OCI-LY7 (cell line): ENCODE measurements at places on chromosomes 7 and 10. TPM values are rescaled to one million over a fixed set of nuclear protein-coding genes. Genes with fewer than 3 reads are reported as not detected.

GRCh38 chr10:93199191-93199751, 125.6 kb downstream of the CYP26A1 start:
- DNase-seq: no peak

- no peak for DNase-seq
Observed at GRCh38 chr7:103996017-103996551, 6.6 kb upstream of the RELN start.

- DNase-seq: no peak
Observed at GRCh38 chr7:142584765-142585164, 164.5 kb upstream of the PRSS1 start.

- no peak for DNase-seq
Observed at GRCh38 chr10:130026670-130027456, 62.8 kb upstream of the EBF3 start.

DNA sequence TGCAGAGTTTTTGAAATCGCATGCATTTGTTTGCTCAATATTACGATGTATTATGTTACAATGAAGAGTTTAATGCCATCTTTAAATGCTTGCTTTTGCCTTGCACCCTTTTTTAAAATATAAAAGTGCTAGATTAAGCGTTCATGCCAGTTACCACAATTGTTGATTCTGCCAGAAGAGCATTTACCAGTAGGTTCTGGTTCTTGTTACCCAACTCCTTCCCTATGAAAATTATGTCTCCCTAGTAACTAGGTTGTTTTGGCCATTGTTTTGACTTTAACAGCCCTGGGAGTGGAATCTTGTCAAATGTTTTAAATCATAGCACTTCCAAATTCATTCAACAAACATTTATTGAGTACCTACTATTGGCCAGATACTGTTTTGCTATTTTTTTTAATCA, 32.8 kb upstream of the CDK14 start:
- no peak for DNase-seq

GRCh38 chr7:13639396-13639795, 350.1 kb downstream of the ETV1 start:
- no peak for DNase-seq

DNA sequence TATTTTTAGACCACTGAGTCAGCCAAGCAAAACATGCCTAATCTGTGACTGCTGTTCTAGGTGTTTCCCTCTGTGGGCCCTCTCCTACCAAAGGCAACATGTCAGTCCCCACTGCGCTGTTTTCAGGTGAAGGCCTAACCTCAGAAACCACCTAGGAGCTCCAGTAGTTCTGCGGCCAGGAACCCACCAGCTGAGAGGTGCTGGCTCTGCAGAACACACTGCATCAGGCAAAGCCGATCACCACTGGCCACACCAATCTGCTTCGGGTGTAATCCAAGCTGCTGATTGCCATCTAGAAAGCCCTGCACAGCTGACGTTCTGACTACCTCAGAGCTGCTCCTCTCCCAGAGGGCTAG, 14.9 kb downstream of the CAMK2G start:
- no peak for DNase-seq

GRCh38 chr10:133236401-133237240, 1.0 kb upstream of the VENTX start:
- DNase-seq: no peak

DNA sequence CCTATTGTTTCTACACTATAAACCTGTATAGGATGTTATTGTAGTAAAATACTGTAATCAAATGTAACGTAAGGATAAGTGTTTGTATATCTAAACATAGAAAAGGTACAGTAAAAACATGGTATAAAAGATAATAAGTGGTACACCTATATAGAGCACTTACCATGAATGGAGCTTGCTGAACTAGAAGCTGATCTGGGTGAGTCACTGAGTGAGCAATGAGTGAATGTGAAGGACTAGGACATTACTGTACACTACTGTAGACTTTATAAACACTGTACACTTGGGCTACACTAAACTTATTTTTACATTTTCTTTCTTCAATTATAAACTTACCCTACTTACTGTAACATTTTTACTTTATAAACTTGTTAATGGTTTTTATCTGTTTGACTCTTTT, 732.9 kb upstream of the LRRN3 start:
- DNase-seq: no peak

DNA sequence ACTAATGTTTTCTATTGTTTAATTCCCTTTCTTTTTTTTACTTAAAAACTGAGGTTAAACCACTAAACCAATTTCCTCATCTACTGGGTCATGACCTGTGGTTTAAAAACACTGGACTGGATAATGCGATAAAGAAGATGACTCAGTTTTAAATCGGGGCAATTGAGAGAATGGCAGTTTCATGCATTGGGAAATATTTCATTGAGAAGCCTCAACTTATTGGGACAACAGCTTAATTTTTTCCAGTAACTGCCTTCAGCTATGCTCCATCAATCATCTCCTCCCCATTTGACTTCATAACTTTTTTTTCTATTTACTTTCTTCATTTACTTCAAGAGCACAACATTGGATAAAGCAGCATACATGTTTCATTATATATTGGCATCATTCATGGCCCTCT, 61.8 kb upstream of the MET start:
- no peak for DNase-seq

- DNase-seq: no peak
Observed at GRCh38 chr10:80455461-80456349, 1.6 kb downstream of the TSPAN14 start.

DNA sequence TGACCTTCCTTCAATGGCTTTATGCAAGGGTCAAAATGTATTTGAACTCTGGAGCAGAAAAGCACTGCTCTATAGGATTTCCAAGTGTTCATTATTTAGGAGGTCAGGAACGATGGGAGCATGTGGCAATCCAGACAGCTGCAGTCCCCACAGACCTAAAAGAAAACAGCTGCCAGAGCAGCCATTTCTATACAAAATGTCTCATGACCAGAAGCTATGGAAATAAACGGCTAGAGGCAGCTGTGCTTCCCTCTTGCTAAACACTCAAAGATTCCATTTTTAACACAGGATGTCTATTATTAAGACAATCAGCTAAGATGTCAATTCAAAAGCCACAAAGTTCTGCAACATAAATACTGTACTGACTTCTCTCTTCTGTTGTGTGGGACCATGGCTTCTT, 879.1 kb upstream of the C7orf33 start:
- no peak for DNase-seq

GRCh38 chr7:128881458-128882125, 18.9 kb downstream of the ATP6V1F start:
- no peak for DNase-seq

- no peak for DNase-seq
Observed at GRCh38 chr7:36638140-36638539, 86.2 kb downstream of the AOAH start.

GRCh38 chr10:12656518-12657142, 307.3 kb downstream of the CAMK1D start:
- DNase-seq: peak; percentile 72

- DNase-seq: no peak
Observed at GRCh38 chr7:50393076-50393475, 57.1 kb downstream of the FIGNL1 start.

DNA sequence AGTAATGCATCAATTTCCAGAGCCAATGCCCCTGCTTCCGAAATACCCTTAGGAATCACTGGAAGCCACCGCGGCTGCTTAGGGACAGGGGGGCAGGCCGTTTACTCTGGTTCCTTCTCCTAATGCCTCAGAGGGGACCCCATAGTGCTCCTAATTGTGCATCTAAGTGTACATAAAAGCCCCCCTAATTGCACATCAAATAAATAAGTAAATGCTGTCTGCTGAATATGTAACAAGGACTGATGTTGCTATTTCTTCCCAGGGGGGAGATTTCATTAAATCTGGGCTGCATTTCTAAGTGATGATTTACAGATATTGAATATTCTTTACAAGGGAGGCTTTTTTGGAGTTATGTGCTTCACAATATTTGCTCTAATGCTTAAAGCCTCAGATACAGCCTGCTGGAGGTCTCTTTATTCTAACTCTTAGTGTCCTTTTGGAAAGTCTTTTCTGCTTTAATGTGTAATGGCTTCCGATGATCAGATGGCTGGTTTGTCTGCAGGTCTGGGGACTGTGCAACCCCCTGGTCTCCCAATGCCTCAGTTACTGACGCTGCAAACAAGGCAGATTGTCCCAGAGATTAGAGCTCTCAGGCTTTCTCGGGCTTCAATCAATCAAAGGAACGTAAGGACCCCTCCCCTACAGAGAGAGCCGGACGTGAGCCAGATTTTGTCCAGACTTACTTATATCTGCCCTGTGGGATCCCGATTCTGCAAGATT, 143.0 kb downstream of the PRPF18 start:
- no peak for DNase-seq

DNA sequence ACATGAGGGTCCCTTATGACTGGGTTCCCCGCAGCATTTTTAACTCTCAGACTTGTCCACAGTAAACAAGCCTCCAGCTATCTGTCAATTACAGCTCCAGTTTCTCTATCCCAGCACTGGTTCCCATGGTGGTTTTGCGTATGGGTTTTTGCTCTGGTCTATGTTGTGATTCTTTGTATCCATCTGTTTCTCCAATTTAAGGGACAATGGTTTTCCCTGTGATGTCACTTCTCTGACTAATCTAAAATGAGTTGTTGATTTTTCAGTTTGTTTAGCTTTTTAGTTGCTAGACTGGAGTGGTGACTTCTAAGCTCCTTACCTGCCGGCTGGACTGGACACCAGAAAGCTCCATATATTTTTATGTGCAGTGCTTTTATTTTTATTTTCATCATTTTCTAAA, 303.7 kb downstream of the INHBA start:
- no peak for DNase-seq

GRCh38 chr10:130361351-130362105, 225.3 kb downstream of the GLRX3 start:
- no peak for DNase-seq

DNA sequence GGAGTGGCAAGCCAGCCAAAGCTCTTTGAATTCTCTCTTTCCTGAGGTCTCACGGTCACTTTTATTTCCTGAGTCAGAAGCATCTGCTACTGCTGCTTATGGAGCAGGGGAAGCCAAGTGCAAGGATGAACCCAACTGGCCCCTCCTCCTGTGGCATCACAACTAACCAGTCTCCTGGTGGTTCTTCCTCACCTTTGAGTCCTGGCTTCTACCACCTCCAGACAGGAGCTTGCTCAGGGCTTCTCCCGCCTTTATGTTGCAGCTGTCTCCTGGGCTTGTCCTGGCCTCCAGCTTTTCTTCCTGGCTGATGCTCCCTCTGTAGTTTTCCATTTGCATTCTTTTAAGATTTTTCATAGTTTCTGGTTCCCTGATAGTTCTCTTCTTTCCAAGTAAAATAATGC, 349.7 kb upstream of the NRP1 start:
- no peak for DNase-seq

- DNase-seq: no peak
Observed at GRCh38 chr7:29150856-29151255, 4.5 kb upstream of the CPVL start.

DNA sequence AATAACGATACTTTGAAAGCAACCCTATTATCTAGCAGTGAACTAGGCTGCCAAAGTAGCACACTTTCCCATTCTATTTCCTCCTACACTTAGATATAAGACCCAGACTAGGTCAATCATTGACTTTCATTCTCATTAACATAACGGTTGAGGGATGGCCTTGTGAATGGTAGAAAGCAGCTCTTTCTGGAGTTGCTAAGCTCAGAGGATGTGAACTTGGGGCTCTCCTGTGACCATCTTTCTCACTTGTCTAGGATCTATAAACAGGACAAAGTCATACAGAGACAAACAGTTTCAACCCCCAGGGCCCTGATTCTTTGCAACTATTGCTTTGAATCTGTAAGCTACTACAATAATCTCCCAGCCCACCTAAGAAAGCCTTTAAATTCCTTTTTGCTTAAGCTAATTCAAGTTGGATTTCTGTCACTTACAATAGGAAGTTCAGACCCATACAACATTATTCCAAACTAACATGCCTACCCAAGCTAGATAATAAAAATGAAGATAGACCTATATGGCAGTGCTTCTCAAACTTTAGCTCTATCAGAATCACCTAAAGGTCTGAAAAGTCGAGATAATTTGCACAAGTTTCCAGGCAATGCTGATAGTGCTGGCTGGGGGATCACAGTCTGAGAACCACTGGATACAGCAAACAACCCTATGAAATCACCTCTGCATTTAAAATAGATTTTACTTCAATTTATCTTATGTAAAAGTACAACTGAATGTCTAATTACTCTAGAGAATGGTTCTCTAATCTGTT, 16.7 kb downstream of the P4HA1 start:
- no peak for DNase-seq

DNA sequence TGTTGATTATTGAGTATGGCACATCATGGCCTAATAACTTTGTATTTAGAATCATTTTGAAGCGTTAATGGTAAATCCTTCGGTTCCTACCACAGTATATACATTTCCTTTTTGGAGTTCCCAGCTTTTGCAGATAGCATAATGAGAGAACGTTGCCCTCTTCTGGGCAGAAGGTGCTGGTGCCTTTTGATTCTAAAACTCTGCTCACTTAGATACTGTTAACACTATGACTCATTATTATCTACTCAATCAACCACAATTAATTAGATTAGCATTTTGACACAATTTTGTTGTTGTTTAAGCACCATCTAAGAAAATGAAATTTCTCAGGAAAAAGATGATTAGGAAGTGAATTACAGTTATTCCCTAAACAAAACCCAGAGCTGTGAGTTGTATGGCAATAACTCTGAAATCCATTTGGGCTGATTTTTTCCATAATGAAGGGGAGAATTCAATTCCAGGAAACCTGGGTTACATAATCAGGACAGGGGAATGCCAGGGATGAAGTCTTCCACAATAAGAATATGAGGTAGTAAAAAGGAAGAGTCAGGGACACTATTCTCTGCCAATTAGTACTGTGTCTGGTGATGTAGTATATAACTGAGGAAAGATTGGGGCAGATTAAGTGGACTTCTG, 11.5 kb upstream of the DLD start:
- DNase-seq: peak; percentile 63

CHAT gene
- total RNA-seq: not detected in 2 replicates

FAM241B gene
- not detected in 2 replicates for total RNA-seq

NOS3 gene
- 0.30 and 0.78 TPM in 2 replicates for total RNA-seq

ERV3-1 gene
- 54.3 and 55.5 TPM in 2 replicates for total RNA-seq

SEMA3D gene
- total RNA-seq: not detected in 2 replicates

NSMCE4A gene
- total RNA-seq: 69.5 and 77.7 TPM in 2 replicates

PRKCQ gene
- total RNA-seq: 4.0 and 4.2 TPM in 2 replicates

TMEM130 gene
- 0.57 and 0.87 TPM in 2 replicates for total RNA-seq
